ENCODE measurements at places on chromosomes 3 and 15.

- DNase-seq = no peak
Observed at GRCh38 chr15:74022706-74023470, 28.4 kb downstream of the PML start.

GRCh38 chr3:4491855-4492207, 1.3 kb upstream of the ITPR1 start:
- no peak for DNase-seq

DNA sequence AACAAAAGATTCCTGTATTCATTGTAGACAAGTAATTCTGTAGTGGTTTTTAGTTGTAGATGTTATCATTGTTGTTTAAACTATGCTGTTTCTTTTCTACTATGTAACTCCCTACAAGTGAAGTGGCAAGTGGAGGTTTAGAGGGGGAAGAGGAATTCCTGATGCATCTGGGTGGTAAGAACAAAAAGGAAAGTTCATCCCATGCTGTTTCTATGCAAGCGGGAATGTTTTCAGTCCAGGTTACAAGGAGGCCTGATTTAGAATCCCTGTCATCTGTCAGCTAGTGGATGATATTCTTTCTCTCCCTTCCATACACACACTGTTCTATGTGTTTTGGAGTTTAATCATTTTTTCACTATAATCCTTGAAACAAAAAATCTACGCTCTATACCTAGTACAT, 67.4 kb downstream of the IMPG2 start:
- DNase-seq = no peak

DNA sequence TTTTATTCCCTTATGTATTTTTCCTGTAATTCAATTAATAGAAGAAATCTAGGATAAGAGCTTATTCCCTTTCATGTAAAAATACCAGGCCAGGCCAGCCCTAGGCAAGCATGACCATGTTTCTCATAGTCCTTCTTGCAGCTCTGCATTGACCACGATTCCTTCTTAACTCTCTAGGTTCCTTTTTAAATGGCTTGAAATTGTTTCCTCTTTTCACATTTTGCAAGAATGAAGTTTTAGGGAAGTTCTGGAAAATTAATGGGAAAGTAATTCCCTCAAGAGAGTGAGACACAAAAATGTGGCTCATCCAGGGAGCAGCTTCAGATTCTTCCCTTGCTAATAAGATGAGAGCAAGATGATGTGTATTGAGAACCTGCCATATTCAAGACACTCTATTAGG, 116.5 kb upstream of the FGF7 start:
- DNase-seq = no peak

DNA sequence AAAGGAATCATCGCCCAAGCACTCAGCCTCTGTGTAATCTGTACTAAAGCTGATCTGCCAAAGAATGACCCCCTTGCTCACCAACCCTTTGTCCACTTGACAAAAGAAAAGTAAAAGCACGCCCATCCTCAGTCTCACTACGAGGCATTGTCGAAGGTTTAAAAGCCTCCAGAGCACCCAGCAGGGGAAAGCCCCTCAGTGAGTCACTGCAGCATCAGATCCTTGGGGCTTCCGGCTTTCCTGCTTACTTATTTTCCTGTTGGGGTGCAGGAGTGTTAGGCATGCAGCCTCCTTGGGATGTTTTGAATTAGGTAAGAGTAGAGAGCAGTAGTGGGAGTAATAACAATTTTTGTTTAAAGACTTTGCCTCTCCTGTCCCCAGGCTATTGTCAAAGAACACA, 216.1 kb downstream of the MTHFS start:
- peak; percentile 25 for DNase-seq

DNA sequence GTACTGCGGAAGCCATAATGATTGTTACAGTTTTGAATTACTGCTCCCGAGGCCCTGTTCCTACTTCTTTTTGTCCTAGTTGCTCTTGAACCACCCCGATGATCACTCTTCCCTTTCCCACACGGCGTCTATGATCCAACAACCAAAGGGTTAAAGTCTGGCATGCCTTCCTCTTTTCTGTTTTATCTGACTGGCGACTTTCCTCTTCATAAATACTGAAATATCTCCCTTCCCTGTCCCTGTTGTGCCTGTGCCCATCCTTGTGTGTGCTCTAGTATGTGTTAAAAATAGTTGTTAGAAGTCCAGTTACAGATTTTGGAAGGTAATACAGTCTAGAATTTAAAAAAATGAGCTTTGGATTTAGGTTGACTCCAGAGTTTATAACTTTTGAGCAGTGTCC, 83.6 kb downstream of the AKAP13 start:
- no peak for DNase-seq

DNA sequence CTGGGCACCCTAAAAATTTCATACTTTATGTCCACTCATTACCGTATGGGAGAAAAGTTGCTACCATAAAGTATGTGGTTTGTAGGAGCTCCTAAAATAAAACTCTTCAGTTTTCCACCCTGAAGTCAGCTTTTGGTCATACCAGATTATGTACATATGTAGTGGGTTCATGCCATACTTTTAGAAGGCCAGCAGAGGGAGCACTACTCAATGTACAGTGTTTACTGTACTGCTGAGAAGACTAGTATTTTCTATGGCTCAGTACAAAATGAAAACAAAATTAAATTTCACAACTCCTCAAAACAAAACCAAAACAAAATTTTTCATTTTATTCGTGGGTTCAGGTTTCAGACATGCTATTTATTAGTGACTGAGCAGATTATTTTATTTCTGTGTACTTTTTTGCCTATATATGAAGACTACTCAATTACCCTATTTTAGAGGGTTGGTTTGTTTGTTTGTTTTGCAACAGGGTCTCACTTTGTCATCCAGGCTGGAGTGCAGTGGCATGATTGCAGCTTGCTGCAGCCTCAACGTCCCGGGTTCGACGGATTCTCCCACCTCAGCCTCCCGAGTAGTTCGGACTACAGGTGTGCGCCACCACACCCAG, 24.3 kb downstream of the NXPE3 start:
- DNase-seq = peak; percentile 73

DNA sequence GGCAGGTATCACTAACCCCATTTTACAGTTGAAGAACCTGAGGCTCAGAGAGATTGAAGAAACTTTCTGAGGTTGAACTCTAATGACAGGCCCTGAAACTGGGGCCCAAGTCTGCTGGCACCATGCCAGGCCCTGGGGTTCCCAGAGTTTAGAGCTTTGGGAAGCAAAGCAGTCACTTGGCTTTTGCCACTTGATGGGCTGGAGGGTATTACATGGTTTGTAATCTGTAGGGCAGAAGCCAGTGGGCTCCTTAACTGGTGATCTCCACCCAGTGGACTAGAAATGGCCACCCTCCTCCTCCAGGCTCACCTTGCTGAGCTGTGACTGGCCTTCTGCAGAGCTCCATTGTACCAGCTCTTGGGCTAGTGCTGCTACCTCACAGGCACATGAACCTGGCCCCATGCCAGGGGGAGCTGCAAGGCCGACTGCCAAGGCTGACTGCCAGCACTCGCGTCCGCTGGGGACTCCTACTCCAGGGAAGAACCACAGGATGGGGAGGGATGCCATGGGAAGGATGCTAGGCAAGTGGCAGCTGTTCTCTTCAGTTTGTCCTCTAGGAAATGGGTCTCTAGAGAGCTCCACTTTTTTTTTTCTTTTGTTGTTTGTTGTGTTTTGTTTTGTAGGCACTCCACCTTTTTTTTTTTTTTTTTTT, 104.8 kb downstream of the ETFA start:
- DNase-seq = no peak

Data from SW 1271 (cell line).